ENCODE measurements at places on chromosomes 12 and 14.

DNA sequence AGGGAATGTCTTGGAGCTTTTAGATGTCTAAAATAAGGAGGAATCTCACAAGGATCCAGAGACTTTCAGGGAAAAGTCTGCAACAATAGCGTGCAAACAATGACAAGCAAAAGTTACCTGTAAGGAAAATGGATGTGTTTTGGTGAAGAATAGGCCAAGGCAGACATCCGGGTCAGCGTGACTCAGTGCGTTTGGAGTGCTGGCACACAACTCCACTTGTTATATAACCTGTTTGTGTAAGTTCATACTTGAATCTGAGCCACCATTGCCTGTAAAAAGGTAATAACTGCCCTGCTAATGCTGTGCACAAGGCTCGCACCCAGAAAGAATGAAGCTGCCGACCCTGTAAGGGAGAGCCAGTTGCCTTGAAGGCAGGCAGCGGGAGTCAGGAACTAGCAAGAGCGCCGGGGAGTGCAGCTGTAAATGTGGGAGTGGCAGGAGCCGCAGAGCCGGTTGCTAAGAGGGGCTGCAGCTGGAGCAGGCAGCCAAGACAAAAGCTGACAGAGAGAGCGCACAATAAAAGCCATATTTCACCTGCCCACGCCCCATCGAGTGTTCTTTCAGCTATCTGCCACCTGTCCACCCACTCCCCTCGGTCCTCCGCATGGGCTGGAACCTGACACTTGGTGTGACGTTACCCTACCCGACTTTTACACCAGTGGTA lies 638.5 kb upstream of the MIS18BP1 start:
- no peaks in the 10 kb centered on the region for H3K36me3 ChIP-seq
- no peaks in the 10 kb centered on the region for H3K4me1 ChIP-seq
- DNase-seq = no peak
- H3K4me3 ChIP-seq = no peak overlapping the region
- H3K27ac ChIP-seq = no peak overlapping the region

GRCh38 chr14:98510392-98510791 lies 761.6 kb downstream of the BCL11B start:
- H3K4me1 ChIP-seq = peaks cover 41% of the 10 kb centered on the region
- DNase-seq = no peak
- H3K27me3 ChIP-seq = no peaks in the 10 kb centered on the region
- no peaks in the 10 kb centered on the region for H3K36me3 ChIP-seq
- H3K4me3 ChIP-seq = no peak overlapping the region

DNA sequence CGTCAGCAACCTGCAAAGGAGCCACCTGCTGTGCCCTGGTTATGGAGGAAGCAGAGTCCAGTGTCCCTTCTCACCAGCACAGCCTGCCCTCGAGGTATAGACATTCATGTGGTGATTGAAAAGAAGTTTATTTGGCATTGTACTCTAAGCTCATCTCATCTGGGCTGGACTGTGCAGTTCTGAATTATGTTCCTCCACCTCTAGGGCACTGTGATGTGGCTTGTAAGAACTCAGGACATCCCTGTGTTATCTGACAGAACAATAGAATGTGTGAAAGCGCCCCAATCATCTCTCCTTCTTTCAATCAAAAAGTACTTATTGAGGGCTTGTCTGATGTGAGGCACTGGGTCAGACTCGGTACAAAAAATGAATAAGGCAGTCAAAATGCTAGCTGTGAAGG lies 140.1 kb downstream of the DHRS2 start:
- H3K4me3 ChIP-seq = no peak overlapping the region
- DNase-seq = no peak
- H3K36me3 ChIP-seq = no peaks in the 10 kb centered on the region
- no peaks in the 10 kb centered on the region for H3K4me1 ChIP-seq

DNA sequence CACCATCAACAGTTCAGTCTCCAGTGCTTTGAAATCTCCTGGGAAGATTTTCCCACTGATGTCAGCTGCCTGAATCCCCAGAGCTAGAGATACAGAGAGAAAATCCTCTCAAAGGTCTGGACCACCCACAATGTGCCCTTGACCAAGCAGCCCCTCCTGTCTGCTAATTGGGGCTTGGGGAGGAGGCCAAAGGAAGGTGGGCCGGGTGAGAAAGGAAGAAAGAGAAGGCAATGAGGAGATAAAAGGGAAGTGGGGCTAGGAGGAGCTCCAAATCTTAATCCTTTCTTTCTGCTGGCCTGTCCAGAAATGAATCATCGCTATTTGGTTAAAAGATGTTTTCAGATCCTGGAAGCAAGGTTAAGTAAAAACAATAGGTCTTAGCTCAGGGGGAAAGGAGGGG lies 322.9 kb downstream of the BCL11B start:
- no peak for DNase-seq
- no peak overlapping the region for H3K27ac ChIP-seq
- no peaks in the 10 kb centered on the region for H3K27me3 ChIP-seq
- no peak overlapping the region for H3K4me3 ChIP-seq
- no peaks in the 10 kb centered on the region for H3K36me3 ChIP-seq

DNA sequence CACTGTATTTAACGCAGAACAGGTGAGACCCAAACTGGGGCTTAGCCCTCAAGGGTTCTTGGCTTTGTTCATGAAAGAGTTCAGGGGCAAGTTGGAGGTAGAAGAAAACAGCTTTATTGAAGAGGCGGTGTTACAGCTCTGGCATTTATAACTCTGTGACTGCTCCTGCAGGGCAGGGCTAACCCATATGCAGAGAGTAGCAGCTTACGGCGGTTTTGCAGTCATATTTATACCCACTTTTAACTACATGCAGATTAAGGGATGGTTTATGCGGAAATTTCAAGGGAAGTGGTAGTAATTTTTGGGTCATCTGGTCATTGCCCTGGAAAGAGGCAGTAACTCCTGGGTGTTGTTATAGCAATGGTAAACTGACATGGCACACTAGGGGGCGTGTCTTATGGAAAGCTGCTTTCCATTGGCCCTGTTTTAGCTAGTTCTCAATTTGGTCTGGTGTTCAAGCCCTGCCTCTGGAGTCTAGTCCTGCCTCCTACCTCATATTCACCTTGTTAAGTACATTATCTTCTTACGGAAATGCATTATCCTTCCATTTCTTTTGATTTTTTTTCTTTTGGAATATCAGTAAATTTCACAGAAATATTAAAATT lies 1.8 kb upstream of the IAPP start:
- no peak overlapping the region for H3K27ac ChIP-seq
- no peak for DNase-seq
- no peaks in the 10 kb centered on the region for H3K36me3 ChIP-seq

- H3K27ac ChIP-seq = no peak overlapping the region
- peaks cover 8% of the 10 kb centered on the region for H3K4me1 ChIP-seq
- DNase-seq = no peak
- H3K27me3 ChIP-seq = no peaks in the 10 kb centered on the region
These were observed 176.1 kb downstream of the AEBP2 start for GRCh38 chr12:19615384-19615725.

GRCh38 chr14:79278798-79279644 lies 932.3 kb downstream of the DIO2 start:
- no peak overlapping the region for H3K27ac ChIP-seq
- H3K4me1 ChIP-seq = peaks cover 1% of the 10 kb centered on the region
- H3K4me3 ChIP-seq = no peak overlapping the region
- no peak for DNase-seq
- H3K27me3 ChIP-seq = peaks cover 62% of the 10 kb centered on the region

DNA sequence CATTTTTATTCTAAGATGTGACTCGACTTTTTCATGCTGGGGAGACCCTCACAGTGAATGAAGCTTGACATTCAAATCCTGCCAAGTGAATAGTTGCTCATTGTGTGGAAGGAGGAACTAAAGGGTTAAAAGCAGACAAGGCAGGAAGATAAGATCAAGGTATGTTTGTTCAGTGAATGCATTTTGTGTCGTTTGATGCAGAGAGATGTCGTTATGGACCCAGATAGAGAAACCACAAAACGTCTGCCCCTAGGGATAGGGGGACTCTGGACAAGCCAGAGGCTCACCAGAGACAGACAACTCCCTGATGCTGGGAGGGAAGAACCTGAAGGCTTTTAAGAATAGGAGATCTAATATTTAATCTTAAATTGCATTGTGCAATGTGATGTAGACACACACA lies 72.5 kb upstream of the MYL2 start:
- H3K27me3 ChIP-seq = peaks cover 20% of the 10 kb centered on the region
- DNase-seq = no peak
- H3K4me1 ChIP-seq = no peaks in the 10 kb centered on the region
- no peak overlapping the region for H3K27ac ChIP-seq

DNA sequence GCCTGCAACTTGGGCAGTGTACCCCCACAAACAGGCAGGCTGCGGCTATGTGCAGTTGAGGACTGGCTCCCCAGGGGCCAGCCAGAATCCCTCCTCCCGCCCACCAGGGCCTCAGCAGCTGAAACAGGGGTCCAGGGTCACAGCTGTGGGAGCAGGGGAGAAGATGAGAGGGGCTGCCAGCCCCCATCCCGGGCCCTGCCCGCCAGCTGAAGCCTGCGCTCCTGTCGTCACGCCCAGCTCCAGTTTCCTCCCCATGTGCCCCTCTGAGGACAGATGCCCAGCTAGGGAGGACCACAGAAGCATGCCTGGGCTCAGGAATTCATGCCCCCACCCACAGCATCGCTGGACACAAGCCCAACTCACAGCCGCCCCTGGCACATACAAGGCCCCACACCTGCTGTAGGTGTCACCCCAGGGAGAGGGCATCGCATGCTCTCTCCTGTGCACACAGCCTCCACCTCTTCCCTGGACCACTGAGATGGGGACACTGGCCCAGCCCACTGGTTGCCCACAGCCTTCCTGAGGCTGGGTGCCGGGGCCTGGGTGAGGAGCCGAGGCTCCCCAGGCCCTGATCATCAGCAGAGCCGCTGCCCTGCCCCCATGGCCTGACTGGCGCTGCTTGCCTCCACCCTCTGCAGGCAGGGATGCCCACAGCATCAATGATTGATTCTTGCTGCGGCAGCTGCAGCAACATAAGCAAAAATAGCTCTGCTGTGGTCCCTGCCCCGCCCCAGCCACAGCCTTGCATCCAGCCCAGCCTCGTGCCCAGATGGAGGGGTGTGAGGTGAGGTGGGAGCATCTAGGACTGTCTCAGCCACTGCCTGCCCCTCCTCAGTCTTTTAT lies 3.7 kb upstream of the CLBA1 start:
- no peak overlapping the region for H3K27ac ChIP-seq
- H3K4me1 ChIP-seq = peaks cover 17% of the 10 kb centered on the region
- no peak overlapping the region for H3K4me3 ChIP-seq
- H3K27me3 ChIP-seq = peaks cover 22% of the 10 kb centered on the region

DNA sequence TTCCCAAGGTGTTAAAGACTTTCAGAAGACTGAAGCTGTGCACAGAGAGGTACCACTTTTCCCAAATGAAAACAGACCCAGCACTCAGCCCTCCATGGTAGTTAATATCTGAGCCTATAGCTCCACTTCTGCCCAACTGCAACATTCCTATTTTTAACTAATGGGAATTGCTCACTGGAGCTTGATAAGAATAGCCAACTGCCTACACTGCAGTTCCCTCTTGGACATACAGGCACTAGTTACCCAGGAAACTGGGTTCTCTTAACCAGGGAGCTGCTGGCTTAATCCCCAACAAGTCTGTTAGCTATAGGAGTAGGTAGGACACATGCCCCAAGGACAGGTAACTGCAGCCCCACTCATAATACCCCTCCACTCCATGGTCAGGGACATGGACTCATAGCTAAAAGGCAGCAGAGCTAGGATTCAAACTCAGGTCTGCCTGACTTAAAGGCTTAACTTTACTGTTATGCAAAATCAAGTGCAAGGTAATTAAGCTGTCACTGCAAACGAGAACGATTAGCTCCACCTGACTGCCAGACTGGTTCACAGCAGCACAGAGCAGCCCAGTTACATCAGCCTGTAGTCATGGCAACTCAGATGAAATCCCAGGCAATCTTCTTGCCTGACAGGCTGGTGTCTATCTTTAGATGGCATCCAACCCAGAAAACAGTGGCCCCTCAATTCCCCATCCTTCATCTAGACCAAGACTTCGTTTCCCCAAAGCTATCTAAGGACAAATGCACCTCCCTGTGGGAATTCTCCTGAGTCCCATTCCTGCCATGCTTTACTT lies 77.1 kb upstream of the ACTN1 start:
- peaks cover 21% of the 10 kb centered on the region for H3K4me1 ChIP-seq
- DNase-seq = no peak
- peaks cover 82% of the 10 kb centered on the region for H3K36me3 ChIP-seq
- no peaks in the 10 kb centered on the region for H3K27me3 ChIP-seq
- no peak overlapping the region for H3K4me3 ChIP-seq
- peak overlapping the region; percentile 87 for H3K27ac ChIP-seq

GRCh38 chr12:70031046-70031445 lies 206.0 kb downstream of the MYRFL start:
- DNase-seq = no peak
- no peak overlapping the region for H3K27ac ChIP-seq
- peaks cover 5% of the 10 kb centered on the region for H3K27me3 ChIP-seq

GRCh38 chr12:13288937-13289652 lies 92.6 kb downstream of the EMP1 start:
- peaks cover 8% of the 10 kb centered on the region for H3K27me3 ChIP-seq
- no peaks in the 10 kb centered on the region for H3K4me1 ChIP-seq
- H3K4me3 ChIP-seq = no peak overlapping the region
- no peak overlapping the region for H3K27ac ChIP-seq
- H3K36me3 ChIP-seq = no peaks in the 10 kb centered on the region

DNA sequence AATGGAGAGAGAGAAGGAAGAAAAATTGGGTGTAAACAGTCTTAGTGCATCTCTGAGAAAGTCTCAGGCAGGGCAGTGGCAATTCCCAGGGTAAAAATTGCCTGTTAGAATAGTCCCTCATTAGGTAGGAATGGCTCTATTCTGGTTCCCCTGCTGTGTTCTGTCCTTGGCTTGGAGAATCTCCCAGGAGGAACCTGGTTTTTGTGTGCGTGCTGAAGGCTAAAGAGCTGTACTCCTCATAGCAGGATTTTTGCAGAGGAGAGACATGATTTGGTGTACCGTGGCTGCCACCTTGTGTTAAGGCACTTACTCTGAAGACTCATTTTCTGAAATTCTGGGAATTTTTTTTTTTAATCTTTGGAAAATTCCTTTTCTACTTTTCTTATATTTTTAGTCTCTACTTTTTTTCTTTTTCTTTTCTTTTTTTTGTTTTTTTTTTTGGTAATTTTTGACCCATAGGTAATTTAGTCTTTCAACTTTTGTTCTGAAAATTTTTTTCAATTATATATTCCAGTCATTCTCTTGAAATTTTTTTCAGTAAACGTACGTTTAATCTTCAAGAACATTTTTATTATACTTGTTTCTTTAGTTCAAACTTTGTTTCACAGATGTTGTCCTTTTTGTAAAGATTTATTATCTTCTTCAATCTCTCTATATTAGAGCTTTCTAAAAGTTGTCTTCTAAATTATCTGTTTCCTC lies 63.8 kb downstream of the FBXO33 start:
- no peak overlapping the region for H3K27ac ChIP-seq
- no peak for DNase-seq
- no peaks in the 10 kb centered on the region for H3K4me1 ChIP-seq
- no peak overlapping the region for H3K4me3 ChIP-seq
- H3K27me3 ChIP-seq = no peaks in the 10 kb centered on the region

- H3K27ac ChIP-seq = no peak overlapping the region
- H3K36me3 ChIP-seq = peaks cover 4% of the 10 kb centered on the region
- DNase-seq = no peak
- H3K4me1 ChIP-seq = no peaks in the 10 kb centered on the region
- peaks cover 8% of the 10 kb centered on the region for H3K27me3 ChIP-seq
- no peak overlapping the region for H3K4me3 ChIP-seq
These were observed 45.8 kb downstream of the HSD17B6 start for GRCh38 chr12:56808954-56809353.

Measured in activated T-cell treated with anti-CD3 and anti-CD28 coated beads, Interleukin-2, amount 50 U/mL, for 24 hours (primary cell).